ENCODE measurements at places on chromosomes 16 and 17.

GRCh38 chr17:1996800-1997288 is 28.3 kb downstream of the RTN4RL1 start:
- no peak for DNase-seq

DNA sequence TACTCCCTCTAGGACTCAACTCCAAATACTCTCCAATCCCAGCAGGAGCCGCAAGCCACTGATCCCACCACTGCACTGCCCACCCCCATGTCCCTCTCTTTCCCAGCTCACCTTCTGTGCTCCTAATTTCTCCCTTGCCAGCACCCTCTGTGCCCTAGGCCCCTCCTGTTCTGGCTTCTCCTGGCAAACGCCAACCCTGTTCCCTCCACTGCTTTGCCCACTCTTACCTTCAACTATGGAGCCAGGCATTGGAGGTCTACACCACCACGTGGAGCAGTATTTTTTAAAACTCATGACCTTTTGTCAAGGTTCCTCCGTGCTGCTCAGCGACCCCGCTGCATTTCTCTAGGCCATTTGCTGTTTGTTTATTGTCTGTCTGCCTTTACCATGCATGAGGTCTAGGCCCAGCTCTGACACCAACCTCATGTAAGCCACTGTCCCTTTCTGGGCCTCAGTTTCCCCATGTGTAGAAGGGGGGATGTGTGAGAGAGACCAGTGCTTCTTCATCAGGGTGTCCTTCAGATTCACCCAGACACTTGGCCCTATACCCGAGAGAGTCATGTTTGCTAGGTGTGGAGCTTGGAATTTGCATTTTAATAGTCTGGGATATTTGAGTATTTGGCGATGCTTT is 4.6 kb downstream of the CCDC102A start:
- DNase-seq: no peak

DNA sequence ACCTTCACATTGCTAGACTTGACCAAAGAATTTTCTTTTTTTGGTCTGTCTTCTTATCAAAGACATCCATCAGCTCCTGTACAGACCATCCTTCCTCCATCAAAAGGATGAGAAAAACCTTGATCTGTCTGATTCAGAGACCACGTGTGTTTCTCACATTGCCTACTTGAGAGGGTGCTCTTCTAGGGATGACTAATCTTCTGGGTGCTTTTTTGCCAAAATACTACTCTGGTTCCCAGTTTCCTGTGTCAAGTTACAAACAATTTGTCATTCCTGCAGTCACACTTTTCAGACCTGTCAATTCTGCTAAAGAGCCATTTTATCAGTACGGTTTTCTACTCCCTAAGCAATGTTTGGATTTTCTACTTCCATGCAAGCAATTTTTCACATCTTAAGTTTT is 492.2 kb downstream of the CDH11 start:
- no peak for DNase-seq

DNA sequence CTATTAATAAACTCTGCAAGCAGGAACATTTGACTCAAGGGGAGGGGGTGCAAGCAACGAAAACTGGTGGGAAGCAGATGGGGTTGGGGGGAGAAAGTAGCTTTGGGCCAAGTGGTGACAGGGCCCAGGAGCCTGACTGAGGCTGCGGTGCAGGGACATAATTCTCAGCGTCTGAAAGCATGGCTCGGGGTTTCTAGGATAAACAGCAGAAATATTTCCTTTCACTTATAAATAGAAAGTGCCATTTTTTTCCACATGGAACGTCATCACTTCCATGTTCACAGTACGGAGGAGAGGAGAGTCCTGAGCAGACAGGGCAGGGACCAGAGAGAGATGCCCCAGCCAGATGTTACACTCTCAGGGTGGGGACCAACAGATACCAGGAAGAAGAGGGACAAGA is 197.1 kb downstream of the ZFHX3 start:
- no peak for DNase-seq

GRCh38 chr16:56941092-56941491 is 9.2 kb downstream of the HERPUD1 start:
- no peak for DNase-seq

DNA sequence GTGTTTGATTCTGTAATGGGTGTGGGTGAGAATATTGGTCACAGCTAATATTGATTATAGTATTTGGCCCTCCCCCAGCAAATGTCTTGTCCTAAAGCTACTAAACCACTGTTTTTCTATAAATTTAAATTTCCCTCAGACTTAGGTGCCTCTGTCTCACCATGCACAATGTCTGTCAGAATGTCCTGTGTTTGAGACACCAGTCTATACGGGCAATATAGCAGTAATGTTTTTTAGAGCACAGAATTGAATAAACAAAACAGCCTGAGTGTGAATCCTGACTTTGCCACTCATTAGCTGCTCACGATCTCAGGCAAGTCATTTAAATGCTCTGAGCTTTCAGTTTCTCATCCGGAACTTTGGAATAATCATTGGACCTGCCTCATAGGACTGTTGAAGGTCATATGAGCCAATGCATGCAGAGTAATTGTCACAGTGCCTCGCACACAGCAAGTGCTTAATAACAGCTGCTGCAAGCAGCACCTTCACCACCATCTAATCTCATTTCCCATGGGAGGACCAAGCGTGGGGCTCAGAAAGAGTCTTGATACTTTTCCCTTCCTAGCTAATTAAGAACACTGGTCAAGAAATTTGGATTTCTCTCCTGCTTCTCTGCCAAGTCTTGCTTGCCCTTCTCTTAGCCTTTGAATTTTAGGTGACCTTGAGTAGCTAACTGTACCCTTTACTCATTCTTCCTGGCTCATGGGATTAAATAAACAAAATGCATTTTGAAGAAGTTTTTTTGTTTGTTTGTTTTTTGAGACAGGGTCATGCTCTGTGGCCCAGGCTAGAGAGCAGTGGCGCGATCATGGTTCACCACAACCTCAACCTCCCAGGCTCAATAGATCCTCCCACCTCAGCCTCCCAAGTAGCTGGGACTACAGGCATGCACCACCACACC is 9.8 kb downstream of the HLF start:
- DNase-seq: no peak

DNA sequence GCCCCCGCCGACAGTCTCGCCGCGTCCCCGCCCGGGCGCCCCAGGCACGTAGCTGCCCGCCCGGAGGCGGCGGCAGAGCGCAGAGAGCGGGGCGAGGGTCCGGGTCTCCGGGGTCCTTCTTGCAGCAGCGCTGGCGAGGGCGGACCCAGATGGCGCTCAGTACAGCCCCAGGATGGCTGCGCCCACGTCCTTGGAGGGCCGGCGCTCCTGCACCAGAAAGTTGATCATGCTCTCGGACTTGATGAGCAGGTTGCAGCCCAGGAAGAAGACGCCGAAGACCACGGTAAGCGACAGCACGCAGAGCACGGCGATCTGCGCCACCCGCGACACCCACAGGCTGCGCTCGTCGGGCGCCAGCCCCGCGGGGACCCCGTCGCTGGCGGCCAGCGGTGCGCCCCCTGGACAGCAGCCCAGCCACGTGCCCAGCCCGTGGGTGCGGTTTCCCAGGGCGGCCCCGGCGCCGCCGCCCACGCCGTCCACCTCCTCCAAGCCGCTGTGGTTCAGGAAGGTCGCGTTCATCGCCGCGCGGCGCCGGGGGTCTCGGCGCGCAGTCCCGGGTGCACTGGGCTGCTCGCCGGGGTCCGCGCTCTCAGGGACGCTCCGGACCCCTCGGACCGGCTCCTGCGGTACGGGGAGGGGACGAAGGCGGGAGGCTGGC is 435 bp downstream of the RPRML start:
- DNase-seq: no peak

DNA sequence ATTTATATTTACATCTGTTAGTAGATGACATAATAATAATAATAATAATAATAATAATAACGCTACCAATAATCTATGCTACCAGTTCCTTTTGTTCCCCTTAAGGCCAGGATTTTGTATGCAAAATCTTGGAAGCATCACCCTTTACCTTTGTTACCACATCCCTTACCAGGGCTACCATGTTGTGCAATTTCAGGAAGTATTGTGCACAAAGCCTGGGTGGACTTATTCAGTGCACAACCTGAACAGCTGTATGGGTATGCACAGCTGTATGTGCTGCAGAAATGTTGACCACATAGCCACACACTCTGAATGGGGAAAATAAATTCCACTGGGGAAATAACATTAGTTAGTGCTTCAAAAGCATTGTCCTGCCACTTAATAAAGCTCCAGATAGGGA is 19.9 kb upstream of the CALB2 start:
- DNase-seq: no peak

DNA sequence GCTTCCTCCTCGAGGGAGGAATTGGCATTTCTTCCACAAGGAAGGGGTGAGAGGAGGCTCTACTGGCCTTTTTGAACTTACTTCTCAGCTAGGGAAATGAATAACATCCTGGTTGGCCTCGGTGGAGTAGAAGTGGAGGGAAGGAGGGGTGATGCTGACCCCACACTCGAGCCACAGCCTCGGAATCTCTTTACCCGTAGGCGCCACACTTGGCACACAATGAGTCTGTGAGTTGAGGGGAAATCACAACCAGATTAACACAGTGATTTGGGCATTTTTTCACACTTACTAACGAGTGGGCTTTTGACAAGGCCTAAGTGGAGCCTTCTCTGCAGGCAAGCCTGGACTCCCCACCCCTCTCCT is 47.3 kb upstream of the TBX2 start:
- DNase-seq: no peak

GRCh38 chr16:2008631-2009163 is 924 bp downstream of the ZNF598 start:
- DNase-seq: no peak

- no peak for DNase-seq
Measured at GRCh38 chr17:43020030-43020621, 2.1 kb downstream of the VAT1 start.

DNA sequence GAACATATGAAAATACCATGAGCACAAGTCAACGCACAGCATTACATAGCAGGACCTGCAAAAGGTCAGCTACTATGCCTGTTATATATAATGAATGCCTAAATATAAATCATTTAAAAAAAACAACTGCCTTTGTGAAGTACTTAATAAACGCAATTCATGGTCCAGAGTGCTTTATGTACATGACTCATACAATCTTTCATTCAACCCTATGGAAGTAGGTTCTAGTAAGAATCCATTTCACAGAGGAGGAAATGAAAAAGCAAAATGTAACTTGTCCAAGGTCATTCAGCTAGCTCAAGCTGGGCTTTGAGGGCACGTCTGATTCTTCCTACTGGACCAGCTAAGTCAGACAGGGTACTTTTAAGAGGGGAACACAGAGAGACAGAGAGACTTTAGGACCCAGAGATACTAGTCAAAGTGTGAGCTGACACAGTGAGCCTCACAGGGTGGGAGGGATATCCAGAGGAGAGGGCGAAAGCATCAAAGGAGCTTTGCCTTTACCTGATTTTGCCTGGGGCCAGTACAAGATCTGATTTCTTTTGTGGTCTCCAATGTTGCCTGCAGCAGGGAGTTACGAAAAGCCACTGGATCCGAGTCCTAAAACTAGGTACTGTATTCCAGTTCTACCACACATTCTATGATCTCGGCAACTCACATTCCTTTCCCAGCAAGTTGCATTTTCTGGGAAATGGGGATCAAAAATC is 83.4 kb upstream of the ZFHX3 start:
- no peak for DNase-seq

- DNase-seq: no peak
Measured at GRCh38 chr16:65534121-65534528, 412.3 kb upstream of the CDH11 start.

- no peak for DNase-seq
Measured at GRCh38 chr16:79181419-79181818, 419.1 kb downstream of the MAF start.

DNA sequence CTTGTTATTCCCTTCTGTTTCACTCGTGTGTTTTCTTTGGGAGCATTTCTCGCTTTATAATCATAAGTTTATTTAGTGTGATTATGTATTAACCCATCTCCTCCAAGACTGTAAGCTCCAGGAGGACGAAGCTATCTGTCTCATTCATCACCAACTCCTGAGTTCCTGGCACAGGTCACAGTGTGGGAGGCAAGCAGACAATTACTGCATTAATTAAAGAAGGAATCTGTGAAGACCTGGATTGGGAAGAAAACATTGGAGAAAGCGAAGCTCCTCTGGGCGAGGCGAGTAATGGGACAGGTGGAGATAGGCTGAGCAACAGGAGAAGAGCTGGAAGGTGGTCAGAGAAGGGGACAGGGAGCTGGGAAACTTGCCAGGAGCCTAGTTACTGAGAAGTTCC is 7.8 kb upstream of the CAMKK1 start:
- no peak for DNase-seq

GRCh38 chr17:42985225-42985624 is 4.9 kb downstream of the RUNDC1 start:
- no peak for DNase-seq

DNA sequence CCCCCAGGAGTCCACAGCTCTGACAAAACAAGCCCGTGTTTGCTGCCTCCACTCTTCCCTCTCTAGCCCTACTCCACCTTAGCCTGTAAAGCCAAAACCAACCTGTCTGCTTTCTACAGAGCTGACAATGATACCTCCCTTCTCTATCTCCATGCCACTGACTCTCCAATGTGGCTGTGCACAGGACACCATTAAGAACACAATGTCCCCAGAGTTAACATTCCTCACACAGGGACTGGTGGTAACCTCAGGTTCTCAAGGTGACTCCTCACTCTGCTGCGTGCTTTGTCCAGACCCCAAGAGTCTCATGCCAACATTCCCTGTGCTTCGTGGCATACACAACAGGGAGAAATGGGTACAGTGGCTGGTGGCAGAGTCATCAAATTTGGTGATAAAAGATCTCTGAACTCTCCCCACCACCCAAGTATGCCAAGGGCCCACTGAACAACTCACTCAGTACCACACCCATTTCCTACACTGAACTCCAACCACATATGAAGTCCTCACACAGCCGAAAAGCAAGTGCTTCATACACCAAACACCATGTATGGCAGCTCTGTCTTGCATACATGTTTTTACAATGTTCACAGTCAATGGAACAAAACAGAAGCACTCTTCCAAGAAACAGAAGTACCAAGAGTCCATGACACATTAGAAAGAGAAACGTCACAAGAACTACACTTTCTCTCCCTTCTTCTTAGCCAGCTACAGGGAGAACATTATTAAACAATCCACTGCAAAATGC is 21.1 kb downstream of the CSNK2A2 start:
- no peak for DNase-seq

- DNase-seq: no peak
Measured at GRCh38 chr17:58322581-58323185, 5.9 kb downstream of the TSPOAP1 start.

DNA sequence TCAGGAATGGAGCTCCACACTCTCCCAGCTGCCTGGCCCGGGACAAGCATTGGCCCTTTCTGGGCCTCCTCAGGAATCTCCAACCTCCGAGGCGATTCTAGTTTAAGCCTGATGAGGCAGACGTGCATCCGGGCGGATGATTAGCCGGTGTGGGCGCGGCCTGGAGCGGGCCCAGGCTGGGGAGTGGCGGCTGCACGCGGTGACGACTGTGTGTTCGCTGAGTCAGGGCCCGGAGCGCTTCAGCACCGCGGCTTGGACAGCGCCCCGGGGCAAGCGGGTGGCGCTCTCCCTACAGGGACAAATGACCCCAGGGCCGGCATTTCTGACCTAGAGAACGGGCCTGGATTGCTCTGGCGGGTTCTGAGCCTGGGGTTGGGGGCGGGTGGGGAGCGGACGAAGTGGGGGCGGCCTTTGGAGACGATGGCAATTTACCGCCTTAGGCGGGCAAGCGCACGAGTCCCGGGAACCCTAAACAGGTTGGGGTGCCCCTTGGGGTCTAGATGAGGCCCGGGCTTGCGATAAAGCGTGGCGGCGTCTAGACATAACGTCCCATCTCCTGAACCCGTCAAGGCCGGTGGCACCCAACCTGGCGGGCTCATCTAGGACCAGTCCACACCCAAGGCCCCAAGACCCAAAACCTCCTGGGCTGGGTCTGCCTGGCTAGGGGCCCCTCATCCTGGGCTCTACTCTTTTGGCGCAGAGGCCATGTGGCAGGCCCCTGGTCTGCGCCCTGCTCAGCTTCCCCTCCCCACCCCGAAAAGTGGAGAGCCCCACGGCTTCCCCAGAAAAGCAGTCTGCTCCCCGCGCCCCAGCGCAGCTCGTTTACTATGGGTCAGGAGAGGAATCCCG is 22.3 kb upstream of the ZNHIT3 start:
- no peak for DNase-seq
